Esophagus mucosa (tissue), 1 donor: ENCODE measurements at places on chromosomes 7 and 10. TPM values are rescaled to one million over a fixed set of nuclear protein-coding genes. Genes with fewer than 3 reads are reported as not detected.

The PRSS58 gene
- not detected for total RNA-seq

The CLEC2L gene
- total RNA-seq = not detected

The HOXA2 gene
- total RNA-seq = 1.1 TPM

The LRRN3 gene
- total RNA-seq = not detected

The NXPH1 gene
- not detected for total RNA-seq

The RHOBTB1 gene
- 0.76 TPM for total RNA-seq
